Left lobe of liver (tissue), 2 donors: ENCODE measurements at places on chromosomes 4 and X.

- DNase-seq = no peak
Observed at GRCh38 chrX:152614791-152615190, 22.9 kb upstream of the GABRQ start.

GRCh38 chr4:177001271-177002175 lies 208.8 kb upstream of the VEGFC start:
- DNase-seq = no peak

GRCh38 chr4:74821541-74821940 lies 27.2 kb upstream of the BTC start:
- no peak for DNase-seq

GRCh38 chrX:1281521-1281920 lies 12.9 kb downstream of the CSF2RA start:
- DNase-seq = no peak

DNA sequence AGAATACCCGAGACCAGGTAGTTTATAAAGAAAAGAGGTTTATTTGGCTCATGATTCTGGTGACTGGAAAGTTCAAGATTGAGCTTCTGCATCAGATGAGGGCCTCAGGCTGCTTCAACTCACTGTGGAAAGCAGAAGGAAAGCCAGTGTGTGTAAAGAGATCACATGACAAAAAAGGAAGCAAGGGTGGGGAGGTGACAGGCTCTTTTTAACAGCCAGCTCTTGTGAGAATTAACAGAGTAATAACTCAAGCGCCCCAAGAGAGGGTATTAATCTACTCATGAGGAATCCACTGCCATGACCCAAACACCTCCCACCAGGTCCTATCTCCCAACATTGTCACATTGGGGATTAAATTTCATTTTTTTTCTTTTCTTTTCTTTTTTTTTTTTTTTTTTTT lies 6.3 kb upstream of the YIPF6 start:
- no peak for DNase-seq

DNA sequence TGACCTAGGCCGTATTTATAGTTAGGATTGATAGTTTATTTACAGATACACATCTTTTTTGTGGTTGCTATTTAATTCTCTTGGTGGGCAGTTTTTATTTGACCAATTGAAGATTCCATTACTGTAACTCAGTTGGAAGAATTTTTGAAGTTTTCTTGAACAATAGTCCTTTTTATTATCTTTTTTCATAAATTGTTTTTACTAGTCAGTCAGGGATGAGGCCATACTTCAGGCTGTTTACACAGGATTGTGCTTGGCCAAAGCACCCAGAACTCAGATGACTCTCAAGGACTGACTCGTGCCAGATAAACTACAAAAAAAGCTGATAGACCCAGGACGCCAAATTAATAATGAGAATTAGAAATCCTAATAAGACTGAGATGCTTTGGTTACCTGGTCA lies 7.0 kb downstream of the HERC3 start:
- DNase-seq = no peak
